ENCODE measurements at places on chromosomes 4 and X. TPM values are rescaled to one million over a fixed set of nuclear protein-coding genes. Genes with fewer than 3 reads are reported as not detected.

The NOX1 gene
- not detected for total RNA-seq

The CORIN gene
- total RNA-seq = 3.4 TPM

The SUPT20HL2 gene
- total RNA-seq = not detected

The NHSL2 gene
- 3.9 TPM for total RNA-seq

The GLRA2 gene
- not detected for total RNA-seq

GRCh38 chr4:56477192-56477702 is 9.8 kb downstream of the SRP72 start:
- no peaks in the 10 kb centered on the region for H3K27me3 ChIP-seq
- no peak overlapping the region for H3K4me3 ChIP-seq
- H3K27ac ChIP-seq = no peak overlapping the region
- no peak for DNase-seq
- no peaks in the 10 kb centered on the region for H3K4me1 ChIP-seq
- peaks cover 99% of the 10 kb centered on the region for H3K36me3 ChIP-seq

- no peak for DNase-seq
- peaks cover 22% of the 10 kb centered on the region for H3K4me1 ChIP-seq
- no peak overlapping the region for H3K27ac ChIP-seq
- no peaks in the 10 kb centered on the region for H3K36me3 ChIP-seq
- H3K4me3 ChIP-seq = no peak overlapping the region
Measured at GRCh38 chr4:186027405-186027804, 41.6 kb upstream of the TLR3 start.

DNA sequence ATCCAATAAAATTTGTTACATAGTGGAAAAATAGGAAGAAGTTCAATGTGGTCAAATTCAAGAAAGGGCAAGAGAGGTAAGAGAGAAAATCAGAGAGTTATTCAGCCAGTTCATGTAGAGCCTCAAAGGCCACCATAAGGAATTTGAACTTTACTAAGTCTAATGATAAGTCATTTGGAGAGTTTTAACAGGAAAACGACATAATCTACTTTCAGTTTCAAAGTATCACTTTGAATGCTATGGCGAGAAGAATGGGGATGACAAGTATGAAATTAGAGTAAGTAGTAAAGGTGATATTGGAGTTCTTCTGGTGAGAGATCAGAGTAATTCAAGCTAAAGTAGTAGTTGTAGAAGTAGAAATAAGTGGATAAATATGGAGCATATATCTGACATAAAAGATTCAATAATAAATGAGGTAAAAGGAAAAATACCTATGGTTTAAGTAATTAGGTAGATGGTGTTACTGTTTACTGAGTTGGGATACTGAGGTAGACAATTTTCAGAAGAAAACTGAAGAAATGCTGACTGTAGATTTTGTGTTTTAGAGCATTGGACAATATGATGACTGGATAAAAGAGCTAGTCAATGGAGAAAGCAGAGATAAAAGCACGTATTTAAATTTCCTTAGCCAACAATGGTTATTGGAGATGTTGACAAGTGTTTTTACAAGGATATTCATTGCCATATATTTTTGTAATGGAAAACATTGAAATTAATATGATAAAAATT is 331.7 kb upstream of the ADGRL3 start:
- no peak for DNase-seq
- no peaks in the 10 kb centered on the region for H3K36me3 ChIP-seq
- no peaks in the 10 kb centered on the region for H3K4me1 ChIP-seq

- DNase-seq = no peak
- H3K36me3 ChIP-seq = no peaks in the 10 kb centered on the region
- no peak overlapping the region for H3K4me3 ChIP-seq
- H3K27me3 ChIP-seq = peaks cover 46% of the 10 kb centered on the region
Measured at GRCh38 chr4:121765971-121766538, 1.1 kb upstream of the SMIM43 start.

All from suprapubic skin (tissue), 4 donors.